ENCODE measurements at places on chromosomes 11 and 22. TPM values are rescaled to one million over a fixed set of nuclear protein-coding genes. Genes with fewer than 3 reads are reported as not detected.
A peak's percentile ranks its signal among the peaks of the same experiment; 100 is the strongest.

GRCh38 chr22:19852177-19852781, 2.4 kb downstream of the GNB1L start:
- H3K4me3 ChIP-seq, result no peak overlapping the region
- no peaks in the 10 kb centered on the region for H3K36me3 ChIP-seq
- no peaks in the 10 kb centered on the region for H3K27me3 ChIP-seq
- H3K27ac ChIP-seq, result no peak overlapping the region

GRCh38 chr11:78646564-78647185, 72.0 kb upstream of the NARS2 start:
- H3K4me1 ChIP-seq, result no peaks in the 10 kb centered on the region
- no peak overlapping the region for H3K4me3 ChIP-seq
- H3K27me3 ChIP-seq, result no peaks in the 10 kb centered on the region
- DNase-seq, result no peak

DNA sequence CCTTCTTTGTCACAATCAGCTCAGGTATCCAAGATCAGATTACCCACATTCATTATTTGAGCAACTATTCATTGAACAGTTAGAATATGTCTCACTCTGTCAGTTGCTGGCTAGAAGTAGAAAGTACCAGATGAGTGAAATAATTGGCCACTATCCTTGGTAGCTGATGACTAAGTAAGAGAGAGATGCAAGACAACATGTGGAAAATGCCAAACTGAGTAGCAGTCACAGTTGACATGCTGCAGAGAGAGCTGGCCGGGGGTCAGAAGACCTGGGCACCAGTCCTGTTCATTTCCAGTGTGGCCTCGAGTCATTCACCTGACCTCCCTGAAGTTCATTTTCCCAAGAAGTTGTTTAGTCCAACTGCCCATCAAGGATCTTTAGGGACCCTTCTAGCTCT, 22.5 kb upstream of the SMIM35 start:
- H3K27me3 ChIP-seq, result no peaks in the 10 kb centered on the region
- DNase-seq, result no peak
- no peak overlapping the region for H3K4me3 ChIP-seq
- no peak overlapping the region for H3K27ac ChIP-seq

- no peak overlapping the region for H3K4me3 ChIP-seq
- H3K27ac ChIP-seq, result no peak overlapping the region
- no peaks in the 10 kb centered on the region for H3K4me1 ChIP-seq
These were observed 1.4 kb upstream of the MUC2 start for GRCh38 chr11:1073261-1073724.

DNA sequence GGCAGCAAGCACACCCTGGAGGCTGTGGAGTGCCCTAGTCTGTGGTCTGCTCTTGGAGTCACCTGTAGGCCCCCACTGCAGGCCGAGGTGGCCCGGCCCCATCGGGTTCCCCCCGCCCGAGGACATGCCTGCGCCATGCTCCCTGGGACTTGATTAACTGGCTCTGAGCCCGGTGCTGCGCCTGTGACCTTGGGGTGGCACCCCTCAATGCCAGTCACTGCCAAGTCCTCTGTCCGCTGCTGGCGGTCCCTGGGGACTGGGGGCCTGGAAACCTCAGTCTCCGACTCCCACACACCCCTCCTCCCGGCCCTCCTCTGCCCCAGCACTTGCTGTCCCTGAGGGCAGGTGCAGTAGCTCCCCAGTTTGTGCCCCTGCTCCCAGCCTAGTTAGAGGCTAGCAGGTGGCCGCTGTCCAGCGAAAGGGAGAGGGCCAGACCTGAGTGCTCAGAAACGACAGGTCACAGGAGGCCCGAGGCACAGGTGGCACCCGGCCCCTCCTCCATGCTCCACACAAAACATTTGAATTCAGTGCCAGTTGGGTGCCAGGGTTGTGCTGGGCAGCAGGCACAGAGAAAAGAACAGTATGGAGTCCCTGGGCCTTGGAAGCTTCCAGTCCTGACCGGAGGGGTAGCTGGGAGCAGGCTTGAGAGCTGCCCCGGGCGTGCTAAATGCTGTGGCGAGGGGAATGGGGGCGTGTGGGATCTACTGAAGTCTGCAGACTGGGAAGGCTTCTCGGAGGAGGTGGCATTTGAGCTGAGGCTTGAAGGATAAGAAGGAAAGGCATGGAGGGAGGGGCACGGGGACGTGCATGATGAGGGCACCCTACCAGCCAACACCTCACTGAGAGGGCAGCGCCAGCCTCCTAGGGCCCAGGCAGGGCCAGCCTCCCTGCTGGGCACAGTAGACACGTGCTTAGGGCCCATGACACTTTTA, 16.4 kb upstream of the FLRT1 start:
- no peak overlapping the region for H3K27ac ChIP-seq
- H3K27me3 ChIP-seq, result no peaks in the 10 kb centered on the region
- no peaks in the 10 kb centered on the region for H3K36me3 ChIP-seq

DNA sequence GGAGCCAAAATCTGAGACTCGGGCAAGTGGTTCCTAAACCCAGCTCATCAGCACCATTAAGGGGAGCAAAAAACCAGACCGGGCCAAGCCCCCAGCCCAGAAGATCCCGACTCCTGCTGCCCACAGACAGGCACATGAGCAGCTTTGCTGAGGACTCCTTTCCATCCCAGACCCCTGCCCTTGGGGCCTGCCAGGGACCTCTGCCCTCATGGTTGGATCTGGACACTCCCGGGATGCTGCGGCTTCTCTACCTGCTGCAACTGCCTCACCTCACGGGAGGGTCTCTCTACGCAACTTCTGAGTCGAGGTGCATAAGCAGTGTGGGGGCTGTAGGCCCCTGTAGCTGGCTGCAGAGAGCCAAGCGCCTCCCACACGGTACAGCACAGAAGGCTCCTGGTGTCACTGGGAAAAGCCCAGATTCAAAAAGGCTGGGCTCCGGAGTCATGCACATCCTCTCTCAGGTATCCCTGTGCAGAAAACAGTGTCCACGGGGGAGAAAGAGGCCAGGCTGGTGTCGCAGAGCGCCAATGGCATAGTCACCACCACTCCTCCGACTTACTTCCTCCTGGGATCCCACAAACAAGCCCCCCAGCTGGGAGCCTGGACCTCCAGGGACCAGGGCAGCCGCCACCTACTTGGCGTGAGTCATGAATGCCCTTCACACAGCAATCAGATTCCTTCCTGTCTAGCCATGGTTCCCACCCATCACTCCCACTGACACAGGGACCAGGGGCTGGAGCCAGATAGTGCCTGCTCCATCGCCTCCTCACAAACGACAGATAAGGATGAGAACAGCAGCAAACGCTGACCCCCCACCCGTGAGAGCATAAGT, 122.1 kb downstream of the BCR start:
- H3K4me1 ChIP-seq, result no peaks in the 10 kb centered on the region
- H3K4me3 ChIP-seq, result no peak overlapping the region
- H3K27ac ChIP-seq, result no peak overlapping the region

DNA sequence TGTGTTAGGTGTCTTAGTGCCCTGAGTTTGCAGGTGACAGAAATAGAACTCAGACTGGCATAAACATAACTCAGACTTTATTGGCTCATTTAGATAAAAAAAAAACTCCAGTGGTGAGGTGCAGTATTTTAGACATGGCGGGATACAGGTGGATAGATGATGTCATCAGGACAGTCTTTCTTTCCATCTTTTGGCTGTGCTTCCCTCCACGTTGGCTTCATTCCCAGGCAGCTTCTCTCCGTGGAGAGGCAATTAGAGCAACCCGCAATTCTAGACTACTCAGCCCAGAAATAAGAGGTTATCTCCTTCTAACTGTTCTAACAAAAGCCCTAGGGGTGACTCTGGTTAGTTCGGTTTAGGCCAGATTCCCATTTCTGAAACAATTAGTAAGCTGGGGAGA, 40.5 kb downstream of the NCAM1 start:
- H3K27me3 ChIP-seq, result no peaks in the 10 kb centered on the region
- H3K36me3 ChIP-seq, result no peaks in the 10 kb centered on the region
- H3K4me1 ChIP-seq, result no peaks in the 10 kb centered on the region
- H3K4me3 ChIP-seq, result no peak overlapping the region
- DNase-seq, result no peak

DNA sequence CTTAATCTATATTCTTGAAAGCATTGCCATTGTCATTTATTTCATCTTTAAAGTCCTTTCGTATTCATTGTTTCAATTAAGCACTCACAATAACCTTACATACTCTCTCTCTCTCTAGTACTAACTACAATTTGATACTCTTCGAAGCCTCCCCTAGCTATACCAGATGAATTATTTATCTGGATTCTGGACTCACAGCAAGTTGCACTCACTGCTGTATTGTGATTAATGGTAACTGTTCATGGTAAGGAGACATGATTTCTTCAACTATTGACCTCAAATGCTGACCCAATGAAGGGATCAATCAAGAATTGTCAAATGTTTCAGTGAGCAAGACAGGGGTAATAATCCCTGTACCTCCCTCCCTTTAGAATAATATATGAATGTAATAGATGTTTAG, 6.0 kb upstream of the OR52B6 start:
- no peak for DNase-seq
- H3K4me1 ChIP-seq, result no peaks in the 10 kb centered on the region
- no peaks in the 10 kb centered on the region for H3K36me3 ChIP-seq
- no peak overlapping the region for H3K4me3 ChIP-seq

DNA sequence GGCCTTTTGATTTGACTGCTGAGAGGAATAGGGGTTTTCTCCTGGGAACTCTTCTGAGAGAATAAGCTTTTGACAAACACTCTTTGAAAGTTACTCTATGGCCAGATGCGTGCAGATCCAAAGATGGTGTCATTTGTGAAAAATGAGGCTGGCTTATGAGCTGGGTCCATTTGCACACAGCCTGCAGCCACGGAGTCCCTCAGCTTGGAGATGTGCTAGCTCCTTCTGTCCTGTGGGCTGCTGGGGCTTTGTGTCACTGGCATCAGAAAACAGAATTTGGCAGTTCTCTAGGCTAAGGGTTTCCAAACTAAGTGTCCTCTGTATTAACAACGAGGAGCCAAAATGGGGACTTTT, 702.4 kb downstream of the NTM start:
- no peaks in the 10 kb centered on the region for H3K27me3 ChIP-seq
- no peak overlapping the region for H3K4me3 ChIP-seq
- no peaks in the 10 kb centered on the region for H3K4me1 ChIP-seq
- no peak for DNase-seq
- no peak overlapping the region for H3K27ac ChIP-seq

DNA sequence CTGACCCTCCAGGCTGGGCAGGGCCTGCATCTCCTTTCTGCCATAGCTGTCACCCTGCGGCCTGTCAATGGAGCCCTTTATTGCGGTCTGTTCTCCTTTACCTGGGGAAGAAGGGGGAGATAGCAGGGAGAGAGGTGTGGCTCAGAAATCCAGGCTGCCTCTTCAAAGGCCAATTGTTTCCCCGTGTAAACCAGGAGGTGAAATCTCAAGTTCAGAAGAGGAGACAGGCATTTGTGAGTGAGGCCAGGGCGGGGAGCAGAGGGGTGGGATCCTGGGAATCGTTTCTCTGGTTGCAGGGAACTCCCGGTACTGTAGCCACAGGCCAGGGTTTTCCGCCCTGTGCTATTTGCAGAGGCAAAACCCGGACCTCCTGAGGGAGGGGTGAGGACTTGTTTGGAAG, 9.1 kb downstream of the DCPS start:
- DNase-seq, result no peak
- H3K27ac ChIP-seq, result no peak overlapping the region
- no peaks in the 10 kb centered on the region for H3K4me1 ChIP-seq

- no peaks in the 10 kb centered on the region for H3K4me1 ChIP-seq
- H3K36me3 ChIP-seq, result no peaks in the 10 kb centered on the region
- no peaks in the 10 kb centered on the region for H3K27me3 ChIP-seq
- peak overlapping the region; percentile 80 for H3K4me3 ChIP-seq
- peak; percentile 55 for DNase-seq
These were observed 1.7 kb downstream of the OSBPL5 start for GRCh38 chr11:3163241-3163981.

- H3K36me3 ChIP-seq, result no peaks in the 10 kb centered on the region
- no peaks in the 10 kb centered on the region for H3K4me1 ChIP-seq
- no peaks in the 10 kb centered on the region for H3K27me3 ChIP-seq
These were observed 10.4 kb upstream of the SEPTIN5 start for GRCh38 chr22:19703869-19704268.

DNA sequence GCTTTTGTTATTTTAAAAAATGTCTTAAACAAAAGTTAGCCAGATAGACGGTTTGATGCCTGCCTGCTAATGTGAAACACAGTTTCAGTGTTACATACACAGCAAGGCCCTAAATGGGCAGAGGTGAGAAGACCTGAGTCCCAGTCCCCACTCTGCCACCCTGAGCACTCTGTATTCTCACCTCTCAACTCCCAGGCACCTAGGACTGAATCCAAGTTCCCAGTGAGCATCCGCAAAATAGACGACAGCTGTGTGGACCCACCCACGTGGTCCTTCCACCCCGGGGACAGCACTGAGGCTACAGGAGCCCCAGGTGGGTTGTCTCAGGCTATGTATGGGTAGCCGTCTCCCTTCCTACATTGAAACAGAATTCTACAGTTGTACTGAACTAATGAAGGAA, 111.5 kb downstream of the RPL27A start:
- no peak for DNase-seq
- peaks cover 7% of the 10 kb centered on the region for H3K4me1 ChIP-seq
- H3K27me3 ChIP-seq, result no peaks in the 10 kb centered on the region
- no peak overlapping the region for H3K27ac ChIP-seq
- H3K4me3 ChIP-seq, result no peak overlapping the region

DNA sequence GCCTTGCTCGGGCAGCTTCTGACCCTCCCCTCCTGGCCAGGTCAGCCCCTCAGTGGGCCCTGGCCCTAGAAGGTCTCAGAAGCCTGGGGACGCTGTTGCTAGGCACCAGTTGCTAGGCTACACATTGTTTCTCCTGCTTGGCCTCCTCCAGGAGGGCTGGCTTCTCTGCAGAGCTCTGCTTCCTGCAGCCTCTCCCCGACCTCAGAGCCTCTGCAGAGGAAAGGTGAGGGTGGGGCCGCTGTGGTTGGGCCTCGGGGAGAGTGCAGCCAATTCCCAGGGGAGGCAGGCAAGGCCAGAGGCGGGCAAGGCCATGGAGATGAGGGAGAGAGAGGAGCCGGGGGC, 27.6 kb upstream of the LRRC10B start:
- no peaks in the 10 kb centered on the region for H3K36me3 ChIP-seq
- no peak for DNase-seq
- no peaks in the 10 kb centered on the region for H3K4me1 ChIP-seq

DNA sequence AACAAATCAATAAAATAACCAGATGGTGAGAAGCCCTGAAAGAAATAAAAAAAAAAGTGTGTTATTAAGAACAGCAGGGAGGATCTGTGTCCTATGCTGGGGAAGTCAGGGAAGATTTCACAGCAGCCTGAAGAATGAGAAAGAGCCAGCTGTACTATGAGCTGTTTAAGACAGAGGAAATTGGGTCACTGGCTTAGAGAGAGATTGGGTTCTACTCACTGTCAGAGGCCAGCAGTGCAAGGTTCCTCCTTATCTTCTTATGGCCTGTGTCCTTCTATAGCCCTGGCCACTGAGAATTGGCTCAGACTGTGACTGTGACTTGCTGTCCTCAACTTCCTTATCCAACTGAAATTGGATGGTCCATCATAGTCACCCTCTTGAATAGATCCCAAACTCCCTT, 54.8 kb upstream of the FDX1 start:
- H3K4me1 ChIP-seq, result no peaks in the 10 kb centered on the region
- no peak overlapping the region for H3K4me3 ChIP-seq
- no peaks in the 10 kb centered on the region for H3K27me3 ChIP-seq
- DNase-seq, result no peak
- H3K27ac ChIP-seq, result no peak overlapping the region

- no peaks in the 10 kb centered on the region for H3K36me3 ChIP-seq
- H3K27ac ChIP-seq, result no peak overlapping the region
- H3K4me3 ChIP-seq, result no peak overlapping the region
- peaks cover 2% of the 10 kb centered on the region for H3K4me1 ChIP-seq
- no peaks in the 10 kb centered on the region for H3K27me3 ChIP-seq
- no peak for DNase-seq
These were observed 42.7 kb downstream of the WEE1 start for GRCh38 chr11:9616042-9616675.

OR6T1 gene
- total RNA-seq, result not detected

KLHL35 gene
- total RNA-seq, result 1.3 TPM

TEX54 gene
- not detected for total RNA-seq

RAB3IL1 gene
- 45.2 TPM for total RNA-seq

PIK3IP1 gene
- total RNA-seq, result 41.6 TPM
